ENCODE measurements at places on chromosomes 12 and 14.
A peak's percentile ranks its signal among the peaks of the same experiment; 100 is the strongest.

DNA sequence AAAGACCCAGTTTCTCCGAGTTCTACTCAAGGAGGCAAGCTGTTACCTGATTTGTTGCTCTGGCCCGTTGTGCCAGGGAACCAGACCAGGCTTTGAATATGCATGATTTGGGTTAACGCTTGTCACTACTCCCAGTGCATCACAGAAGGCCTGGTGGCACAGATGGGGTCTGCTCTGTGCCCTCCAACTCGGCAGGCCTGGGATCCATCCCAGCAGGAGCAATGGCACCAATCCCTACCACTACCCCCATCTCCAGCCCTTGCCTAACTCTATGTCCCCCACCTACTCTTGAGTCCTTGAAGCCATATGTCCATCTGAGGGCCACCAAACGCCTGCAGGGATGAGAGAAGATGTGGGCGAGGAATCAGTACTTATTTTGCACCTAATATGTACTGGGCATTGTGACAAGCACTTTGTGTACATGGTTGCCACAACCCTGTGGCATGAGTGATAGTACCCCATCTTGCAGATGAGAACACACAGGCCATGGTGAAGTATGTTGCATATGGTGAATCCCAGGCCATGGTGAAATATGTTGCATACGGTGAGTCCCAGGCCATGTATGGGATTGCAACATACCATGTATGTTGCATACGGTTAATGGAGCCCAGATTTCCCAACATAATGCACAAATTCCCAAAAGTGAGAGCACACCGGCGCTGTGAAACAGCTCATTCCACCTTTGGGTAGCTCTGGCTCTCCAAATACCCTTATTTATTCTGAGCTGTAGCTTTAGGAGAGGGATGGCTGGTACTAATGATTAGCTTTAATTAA, 102.7 kb downstream of the NTF3 start:
- no peak for DNase-seq

DNA sequence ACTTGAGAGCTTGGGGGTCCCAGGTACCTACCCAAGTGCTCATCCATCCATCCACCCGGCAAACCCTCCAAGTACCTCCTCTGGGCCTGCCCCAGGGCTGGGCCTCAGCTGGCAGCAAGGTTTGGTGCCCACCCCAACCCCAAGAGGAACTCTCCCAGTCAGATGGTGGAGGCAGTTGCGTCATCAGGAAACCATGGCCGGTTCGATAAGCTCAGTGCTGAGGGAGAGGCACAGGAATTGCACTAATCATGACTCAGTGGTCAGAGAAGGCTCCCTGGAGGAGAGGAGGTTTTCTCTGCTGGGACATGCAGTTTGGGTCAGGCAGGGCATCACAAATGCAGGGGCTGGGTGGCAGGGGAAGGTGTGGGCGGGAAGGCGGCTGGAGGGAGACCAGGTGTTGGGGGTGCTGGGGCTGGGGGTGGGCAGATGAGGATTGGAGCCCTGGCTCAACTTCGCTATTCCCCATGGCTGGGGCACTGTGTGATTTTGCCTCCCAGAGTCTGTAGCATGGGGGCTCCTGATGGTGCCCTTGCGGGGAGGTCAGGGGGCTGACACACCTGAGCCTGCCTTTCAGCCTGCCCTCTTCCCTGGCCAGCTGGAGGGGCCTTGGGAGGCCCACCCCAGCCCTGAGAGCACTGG, 32.2 kb downstream of the SH2B3 start:
- DNase-seq = no peak

DNA sequence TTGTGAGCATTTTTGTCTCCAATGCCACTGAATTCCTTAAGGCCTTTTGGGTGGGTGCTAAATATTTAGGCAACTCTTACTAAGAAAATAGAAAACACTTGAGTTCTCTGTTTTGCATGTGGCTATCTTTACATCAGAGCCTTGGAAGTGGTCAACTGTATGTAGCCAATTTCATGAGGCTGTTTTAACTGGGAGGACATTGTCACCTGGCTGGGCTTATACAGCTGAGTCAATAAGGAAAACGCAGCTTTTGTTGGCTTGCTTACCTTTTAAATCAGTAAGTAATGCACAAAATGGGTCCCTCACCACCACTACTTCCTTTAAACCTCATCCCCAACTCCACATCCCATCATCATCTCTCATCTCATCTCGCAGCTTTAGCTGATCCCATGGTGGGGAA, 194.3 kb downstream of the RGS6 start:
- DNase-seq = no peak

DNA sequence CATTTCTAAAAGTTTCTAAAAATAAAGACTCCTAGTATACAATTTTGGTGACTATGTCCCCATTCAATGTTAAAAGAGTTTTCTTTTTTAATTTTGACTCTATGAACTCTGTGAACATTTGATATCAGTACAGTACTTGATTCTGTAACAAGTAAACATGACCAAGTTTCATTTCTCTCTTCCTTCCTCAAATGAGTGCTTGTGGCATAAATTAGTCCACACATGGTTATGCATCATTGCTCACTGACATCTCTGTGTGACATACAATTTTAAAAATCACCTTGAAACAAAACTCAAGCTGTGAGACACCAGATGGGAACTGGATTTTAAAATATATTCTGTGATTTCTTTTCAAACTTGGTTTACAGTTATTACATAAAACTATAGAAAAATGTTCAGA, 253.9 kb upstream of the MDGA2 start:
- no peak for DNase-seq

DNA sequence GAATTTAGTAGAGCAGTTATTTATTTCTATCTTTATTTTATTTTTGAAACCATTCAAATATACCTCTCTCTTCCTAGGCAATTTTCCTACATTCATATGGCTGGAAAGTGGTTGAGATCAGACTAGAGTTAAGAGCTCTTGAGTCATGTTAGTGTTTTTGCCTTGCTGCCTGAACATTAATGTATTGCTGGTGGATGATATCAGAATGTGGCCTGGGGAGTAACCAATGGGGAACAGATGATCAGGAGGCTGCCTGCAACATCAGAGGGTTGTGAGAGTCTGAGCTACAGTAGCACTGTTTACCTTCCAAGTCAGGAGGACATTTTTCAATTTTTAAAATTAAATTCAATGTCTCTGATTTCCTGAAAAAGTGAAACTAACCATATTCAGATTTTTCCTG, 166.3 kb upstream of the TRHDE start:
- DNase-seq = no peak

- DNase-seq = no peak
Observed at GRCh38 chr12:70408004-70408790, 42.1 kb downstream of the KCNMB4 start.

DNA sequence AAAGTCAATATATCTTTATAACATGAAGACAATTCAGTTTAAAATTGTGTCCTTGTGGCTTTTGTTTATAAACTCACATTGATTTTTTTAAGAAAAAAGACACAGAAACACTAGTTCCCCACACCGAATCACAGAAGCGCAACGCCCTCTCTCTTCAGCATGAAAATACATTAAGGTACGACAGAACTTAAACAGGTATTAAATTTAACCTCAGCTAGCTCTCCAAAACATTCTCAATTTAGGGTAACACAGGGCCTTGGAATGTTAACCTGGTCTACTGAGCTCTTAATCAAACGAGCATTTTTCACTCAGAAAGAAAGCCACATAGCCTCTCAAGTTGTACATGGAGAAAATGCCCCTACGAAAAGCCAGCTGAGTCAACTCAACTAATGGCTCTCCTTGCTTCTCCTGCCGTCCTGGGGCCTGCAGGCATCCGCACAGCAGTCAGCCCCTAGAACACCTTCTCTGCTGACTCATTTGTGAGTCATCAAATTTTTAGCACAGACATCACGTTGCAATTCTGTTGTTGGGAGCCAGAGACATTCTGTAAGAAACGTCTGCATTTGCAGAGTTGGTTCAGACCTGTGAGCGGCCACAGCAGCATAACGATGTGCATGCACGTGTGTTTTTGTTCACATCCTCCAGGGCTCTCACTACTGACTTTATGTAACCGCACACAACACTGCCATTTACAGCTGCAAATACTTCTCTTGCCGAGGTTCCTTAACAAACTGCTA, 141.6 kb downstream of the ITPR2 start:
- DNase-seq = no peak

DNA sequence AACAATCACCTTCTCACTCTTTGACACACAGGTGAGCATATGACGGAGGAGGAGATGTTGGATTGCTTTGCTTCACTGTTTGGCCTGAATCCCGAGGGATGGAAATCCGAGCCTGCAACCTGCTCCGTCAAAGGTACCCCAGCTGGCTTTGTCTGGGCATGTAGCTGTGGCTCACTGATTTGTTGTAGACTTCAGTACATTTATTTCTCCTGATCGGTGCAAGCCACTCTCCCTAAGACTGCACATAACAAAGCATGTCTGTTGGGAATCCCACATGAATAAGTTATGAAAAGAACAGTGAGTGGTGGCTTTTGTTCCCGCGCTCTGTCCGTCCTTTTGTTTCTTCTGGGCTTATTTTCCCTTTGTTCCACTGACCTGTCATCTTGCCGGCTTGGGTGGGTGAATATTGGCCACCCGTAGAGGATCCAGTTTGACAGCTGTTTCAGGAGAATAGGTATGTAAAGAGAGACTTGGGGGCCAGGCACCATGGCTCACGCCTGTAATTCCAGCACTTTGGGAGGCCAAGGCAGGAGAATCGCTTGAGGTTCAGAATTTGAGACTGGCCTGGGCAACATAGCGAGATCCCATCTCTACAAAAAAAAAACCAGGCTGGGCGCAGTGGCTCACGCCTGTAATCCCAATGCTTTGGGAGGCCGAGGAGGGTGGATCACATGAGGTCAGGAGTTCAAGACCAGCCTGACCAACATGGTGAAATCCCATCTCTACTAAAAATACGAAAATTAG, 20.0 kb upstream of the BCL7A start:
- peak; percentile 46 for DNase-seq

DNA sequence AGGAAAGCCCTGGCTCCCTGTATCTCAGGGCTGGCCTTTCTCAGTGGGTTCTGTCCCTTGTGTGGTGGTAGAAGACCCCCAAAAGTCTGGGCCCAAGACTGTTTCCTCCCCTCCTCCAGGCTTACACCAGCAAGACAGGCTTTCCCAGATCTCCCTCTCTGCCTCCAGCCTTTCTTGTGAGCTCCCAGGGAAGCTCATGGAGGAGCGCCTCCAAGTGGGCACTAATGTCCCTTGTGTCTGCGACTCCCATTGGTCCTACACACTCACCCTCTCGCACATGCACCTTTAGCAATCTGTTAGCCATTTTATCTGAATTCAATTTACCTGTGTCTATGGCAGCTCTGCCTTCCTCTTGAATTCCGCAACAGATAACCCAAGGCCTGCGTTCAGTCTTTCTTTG, 251.1 kb upstream of the CAND1 start:
- no peak for DNase-seq

GRCh38 chr12:25187781-25188180, 7.2 kb downstream of the DNAI7 start:
- no peak for DNase-seq

GRCh38 chr12:21353948-21354347, 18.8 kb upstream of the IAPP start:
- DNase-seq = no peak

GRCh38 chr14:95264271-95264973, 55.3 kb downstream of the CLMN start:
- DNase-seq = no peak

Measured in NCI-H1694 treated with DMSO at 0.1 percent for 48 hours (cell line).